ENCODE measurements at places on chromosomes 2 and 18.

DNA sequence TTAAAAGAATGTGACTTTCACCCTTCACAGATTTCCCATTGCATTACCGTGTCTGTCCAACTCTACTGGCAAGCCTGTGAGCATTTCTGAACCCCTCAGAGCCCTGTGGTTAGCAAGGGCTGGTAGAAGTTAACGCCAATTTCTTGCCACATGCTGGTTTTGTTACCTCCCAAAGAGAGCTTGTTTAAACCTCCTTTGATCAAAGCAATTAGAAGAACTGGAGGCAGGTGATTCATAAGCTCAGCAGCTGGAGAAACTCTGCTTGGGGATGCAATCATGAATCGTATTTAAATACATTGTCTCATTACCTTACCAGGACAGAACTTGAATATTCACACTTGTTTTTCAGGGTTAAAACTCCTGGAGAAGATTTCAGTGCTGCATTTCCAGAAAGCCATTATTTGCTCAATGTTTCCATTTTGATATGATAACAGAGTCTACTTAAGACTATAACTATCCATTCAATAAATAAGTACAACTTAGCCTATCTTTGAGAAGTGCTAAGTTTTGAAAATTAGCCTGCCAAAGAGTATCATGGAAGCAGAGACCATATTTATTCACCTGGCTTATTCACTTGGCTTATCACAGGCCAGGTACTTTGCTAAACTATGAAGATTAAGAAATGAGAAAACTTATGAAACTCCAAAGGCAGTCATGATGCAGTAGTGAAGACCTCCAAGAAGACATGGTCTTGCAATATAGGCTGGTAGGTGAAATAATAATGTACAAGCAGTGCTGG lies 292.8 kb downstream of the INSIG2 start:
- DNase-seq: no peak

- DNase-seq: no peak
These were observed 694.8 kb upstream of the SLC39A10 start for GRCh38 chr2:194962254-194962653.

GRCh38 chr2:98541906-98542305 lies 66.4 kb downstream of the COA5 start:
- no peak for DNase-seq

GRCh38 chr2:4272261-4272858 lies 569.0 kb downstream of the DCDC2C start:
- no peak for DNase-seq

- DNase-seq: no peak
These were observed 386.4 kb downstream of the TRIB2 start for GRCh38 chr2:13103151-13103550.

- DNase-seq: no peak
These were observed 28.2 kb upstream of the ATG16L1 start for GRCh38 chr2:233223059-233223894.

GRCh38 chr2:60140185-60140584 lies 413.3 kb downstream of the BCL11A start:
- DNase-seq: peak; percentile 6

- no peak for DNase-seq
These were observed 17.6 kb upstream of the NEDD4L start for GRCh38 chr18:58026395-58026794.

GRCh38 chr2:112623913-112624777 lies 21.6 kb upstream of the SLC20A1 start:
- DNase-seq: peak; percentile 70

DNA sequence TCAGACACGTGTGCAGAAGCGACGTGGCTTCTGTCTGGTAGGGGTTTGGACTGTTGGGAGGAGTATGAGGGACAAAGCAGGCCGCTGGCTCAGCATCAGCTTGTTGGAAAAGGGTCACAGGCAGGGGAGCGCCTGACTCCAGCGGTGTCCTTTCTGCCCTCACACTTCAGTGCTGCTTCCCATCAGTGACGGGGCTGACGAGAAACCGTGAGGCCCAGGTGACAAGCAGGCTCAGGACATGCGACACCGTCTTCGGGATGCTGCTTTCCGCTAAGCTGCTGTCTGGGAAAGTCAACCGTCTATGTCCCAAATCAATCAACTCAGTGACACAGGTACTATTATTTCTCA lies 90.5 kb downstream of the USP40 start:
- no peak for DNase-seq

- DNase-seq: no peak
These were observed 35.5 kb upstream of the CD28 start for GRCh38 chr2:203670939-203671338.

DNA sequence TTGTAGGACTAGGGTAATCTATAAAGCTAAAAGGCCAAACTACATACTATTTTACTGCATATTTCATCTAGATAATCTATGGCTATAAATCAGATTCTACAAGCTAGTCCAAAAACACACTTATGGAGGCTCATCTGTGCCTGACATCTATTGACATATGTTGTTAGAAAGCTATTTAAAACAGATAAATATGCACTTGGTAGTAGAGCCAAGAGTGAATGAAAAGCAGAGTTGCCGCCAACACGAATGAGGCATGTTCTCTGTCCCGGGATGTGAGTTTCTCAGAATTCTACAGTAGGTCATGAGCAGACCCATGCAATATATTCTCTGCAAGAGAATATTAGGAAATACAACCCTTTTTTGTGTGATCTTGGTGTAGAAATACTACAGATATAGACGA lies 66.7 kb upstream of the LPIN2 start:
- DNase-seq: no peak

- no peak for DNase-seq
These were observed 50.6 kb downstream of the C2orf76 start for GRCh38 chr2:119316066-119316465.

GRCh38 chr2:69529480-69529879 lies 92.2 kb upstream of the NFU1 start:
- DNase-seq: no peak

- DNase-seq: no peak
These were observed 51.8 kb downstream of the KCNG2 start for GRCh38 chr18:79849328-79850207.

DNA sequence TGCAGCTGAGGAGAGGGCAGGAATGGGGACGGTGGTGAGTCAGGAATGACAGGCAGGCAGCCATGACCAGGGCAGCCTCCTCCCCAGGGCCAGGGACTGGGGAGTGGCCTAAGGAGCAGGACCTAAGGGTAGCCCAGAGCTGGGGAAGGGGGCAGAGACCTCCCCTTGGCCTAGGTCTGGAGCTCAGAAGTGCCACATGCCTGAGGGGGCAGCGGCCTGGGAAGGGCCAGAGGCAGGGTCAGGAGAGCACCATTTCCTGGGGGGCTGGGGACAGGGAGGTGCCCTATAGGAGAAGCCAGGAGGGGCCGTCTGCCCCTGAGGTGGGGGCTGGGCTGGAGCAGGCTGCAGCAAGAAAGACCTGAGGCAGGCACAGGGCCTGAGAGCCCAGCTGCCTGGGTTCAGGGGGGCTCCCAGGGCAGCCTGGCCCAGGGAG lies 20.9 kb downstream of the CFLAR start:
- DNase-seq: no peak

DNA sequence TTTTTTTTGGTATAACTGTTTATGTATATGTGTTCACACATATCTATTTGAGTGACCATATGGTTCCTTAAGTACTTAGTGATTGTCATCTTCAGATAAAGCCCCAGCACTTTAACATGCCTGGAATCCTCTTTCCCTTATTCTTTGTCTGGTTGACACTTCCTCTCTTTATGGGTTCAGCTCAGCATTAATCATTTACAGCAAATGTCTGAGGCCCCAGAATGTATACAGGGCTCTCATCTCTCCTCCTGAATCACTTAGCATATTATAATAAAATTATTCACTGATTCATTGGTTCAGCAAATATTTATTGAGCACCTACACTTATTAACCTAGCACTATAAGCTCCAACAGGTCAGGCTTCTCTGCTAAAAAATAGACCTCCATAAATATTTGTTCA lies 43.5 kb upstream of the CD28 start:
- DNase-seq: no peak

- no peak for DNase-seq
These were observed 90.3 kb downstream of the TACR1 start for GRCh38 chr2:75108937-75109482.

DNA sequence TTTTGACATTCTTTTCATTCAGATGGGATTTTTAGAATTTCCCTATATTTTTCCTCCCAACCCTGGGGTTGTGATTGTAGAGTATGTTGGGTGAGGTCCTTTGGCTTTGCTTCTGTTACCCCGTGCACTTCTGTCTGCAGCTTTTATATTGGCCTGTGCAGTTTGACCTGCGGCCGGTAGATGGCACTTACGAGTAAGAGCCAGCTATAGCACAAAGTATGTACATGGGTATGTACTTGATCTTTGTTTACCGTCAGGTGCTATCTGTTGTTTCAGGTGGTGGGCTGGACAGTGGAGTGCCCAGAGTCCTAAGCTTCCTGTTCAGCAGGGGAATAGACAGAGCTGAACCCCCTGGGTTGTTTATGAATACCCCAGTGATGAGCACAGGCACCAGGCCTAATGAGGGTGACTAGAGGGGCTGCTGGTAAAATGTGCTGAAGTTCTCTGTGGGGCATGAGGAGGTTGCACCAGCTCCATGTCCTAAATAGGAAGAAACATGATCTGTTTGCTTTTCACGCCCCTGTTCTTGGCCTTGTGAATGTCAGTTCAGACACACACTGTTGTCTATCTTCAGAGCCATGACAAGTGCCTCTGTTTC lies 58.9 kb upstream of the THUMPD2 start:
- peak; percentile 48 for DNase-seq

DNA sequence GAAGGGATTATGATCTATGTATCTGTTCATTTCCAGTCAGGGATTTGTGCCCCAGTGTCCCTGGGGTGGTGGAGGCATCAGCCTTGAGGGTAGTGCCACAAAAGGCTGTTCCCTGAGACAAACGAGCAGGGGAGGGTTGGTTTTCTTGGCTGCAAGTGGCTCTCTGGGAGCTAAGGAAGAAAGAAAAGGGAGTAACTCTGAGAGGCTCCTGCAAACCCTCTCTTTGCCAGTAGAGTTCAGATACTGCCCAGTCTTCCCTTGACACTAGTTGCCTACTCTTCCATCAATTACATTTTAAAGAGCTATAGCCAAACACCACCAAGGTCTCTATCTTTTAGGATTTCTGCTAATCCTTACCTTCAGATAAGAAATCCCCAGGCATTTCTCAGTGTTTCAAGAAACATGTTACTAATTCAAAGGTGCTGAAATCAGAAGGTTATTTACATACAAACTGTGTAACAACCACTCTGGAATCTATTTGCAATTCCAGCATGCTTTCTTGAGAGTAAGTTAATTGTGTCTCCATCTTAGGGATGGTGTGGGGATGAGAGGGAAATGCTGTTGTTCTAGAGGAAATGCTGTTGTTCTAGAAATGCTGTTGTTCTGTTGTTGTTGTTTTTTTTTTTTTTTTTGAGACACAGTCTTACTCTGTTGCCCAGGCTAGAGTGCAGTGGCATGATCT lies 18.7 kb upstream of the KCTD1 start:
- no peak for DNase-seq

DNA sequence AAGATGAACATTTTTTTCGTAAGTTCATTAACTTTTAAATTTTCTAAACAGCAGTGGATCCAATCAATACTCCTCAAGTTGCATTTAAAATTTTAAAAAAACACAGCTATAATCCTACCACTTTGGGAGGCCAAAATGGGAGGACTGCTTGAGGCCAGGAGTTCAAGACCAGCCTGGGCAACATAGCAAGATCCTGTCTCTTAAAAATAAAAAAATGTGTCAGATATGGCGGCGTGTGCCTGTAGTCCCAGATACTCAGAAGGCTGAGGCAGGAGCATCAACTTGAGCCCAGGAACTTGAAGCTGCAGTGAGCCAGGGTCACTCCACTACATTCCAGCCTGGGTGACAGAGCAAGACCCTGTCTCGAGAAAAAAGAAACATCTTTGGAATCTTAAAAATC lies 59.8 kb upstream of the RNU4ATAC start:
- no peak for DNase-seq

- DNase-seq: no peak
These were observed 7.1 kb upstream of the AGXT start for GRCh38 chr2:240861547-240861946.

- no peak for DNase-seq
These were observed 5.9 kb upstream of the RAX start for GRCh38 chr18:59279193-59279592.

- no peak for DNase-seq
These were observed 145.6 kb downstream of the METTL4 start for GRCh38 chr18:2425426-2426317.

DNA sequence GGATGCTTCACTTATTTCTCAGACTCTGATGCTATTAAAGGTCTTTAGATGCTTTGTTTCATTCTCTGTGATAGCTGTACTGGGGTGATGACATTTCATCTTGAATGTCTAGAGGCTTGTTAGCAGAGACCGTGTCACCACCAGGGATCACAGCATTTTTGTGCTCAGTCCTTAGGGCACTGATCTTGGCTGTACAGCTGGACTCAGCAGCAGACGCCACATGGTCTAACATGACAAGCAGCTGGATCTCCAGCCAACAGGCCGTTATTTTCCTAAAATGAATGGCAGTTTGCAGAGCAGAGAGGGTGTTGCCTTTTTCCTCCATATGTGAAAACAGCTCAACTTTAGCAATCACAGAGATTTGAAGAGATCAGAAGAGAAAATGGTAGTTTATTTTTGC lies 491.8 kb downstream of the CDH2 start:
- no peak for DNase-seq

GRCh38 chr2:54409752-54410151 lies 46.4 kb upstream of the SPTBN1 start:
- DNase-seq: no peak

DNA sequence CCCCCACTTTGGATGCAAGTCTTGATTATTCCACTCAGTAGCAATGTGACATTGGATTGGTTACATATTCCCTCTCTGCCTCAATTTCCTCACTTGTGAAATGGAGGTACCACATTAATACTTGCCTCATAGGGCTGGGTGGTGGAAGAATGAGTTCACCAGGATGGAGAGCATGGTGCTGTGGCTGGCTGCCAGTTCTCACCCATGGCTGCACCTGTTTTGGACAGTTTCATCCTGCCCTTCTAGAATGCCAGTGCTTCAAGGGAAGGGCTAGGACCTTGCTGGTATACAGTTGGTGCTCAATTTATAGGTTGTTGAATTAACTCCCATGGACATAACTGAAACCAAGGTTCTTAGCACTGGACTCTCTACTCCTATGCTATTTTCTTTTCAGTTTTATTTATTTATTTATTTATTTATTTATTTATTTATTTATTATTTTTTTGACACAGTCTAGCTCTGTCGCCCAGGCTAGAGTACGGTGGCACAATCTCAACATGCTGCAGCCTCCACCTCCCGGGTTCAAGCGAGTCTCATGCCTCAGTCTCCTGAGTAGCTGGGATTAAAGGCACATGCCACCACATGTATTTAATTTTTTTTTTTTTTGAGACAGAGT lies 5.3 kb upstream of the SH3RF3 start:
- DNase-seq: no peak

- no peak for DNase-seq
These were observed 320.0 kb downstream of the LRATD1 start for GRCh38 chr2:14952400-14952963.

DNA sequence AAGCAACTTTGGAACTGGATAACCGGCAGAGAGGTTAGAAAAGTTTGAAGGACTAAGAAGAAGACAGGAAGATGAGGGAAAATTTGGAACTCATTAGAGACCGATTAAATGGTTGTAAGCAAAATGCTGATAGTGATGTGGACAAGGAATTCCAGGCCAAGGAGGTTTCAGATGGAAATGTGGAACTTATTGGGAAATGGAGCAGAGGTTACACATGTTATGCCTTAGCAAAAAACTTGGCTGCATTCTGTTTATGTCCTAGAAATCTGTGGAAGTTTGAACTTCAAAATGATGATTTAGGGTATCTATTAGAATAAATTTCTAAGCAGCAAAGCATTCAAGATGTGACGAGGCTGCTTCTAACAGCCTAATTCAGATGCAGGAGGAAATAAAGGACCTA lies 675.1 kb upstream of the SYT4 start:
- DNase-seq: no peak

Measured in AG08395 (cell line).